ENCODE measurements at places on chromosomes 16 and 17.

DNA sequence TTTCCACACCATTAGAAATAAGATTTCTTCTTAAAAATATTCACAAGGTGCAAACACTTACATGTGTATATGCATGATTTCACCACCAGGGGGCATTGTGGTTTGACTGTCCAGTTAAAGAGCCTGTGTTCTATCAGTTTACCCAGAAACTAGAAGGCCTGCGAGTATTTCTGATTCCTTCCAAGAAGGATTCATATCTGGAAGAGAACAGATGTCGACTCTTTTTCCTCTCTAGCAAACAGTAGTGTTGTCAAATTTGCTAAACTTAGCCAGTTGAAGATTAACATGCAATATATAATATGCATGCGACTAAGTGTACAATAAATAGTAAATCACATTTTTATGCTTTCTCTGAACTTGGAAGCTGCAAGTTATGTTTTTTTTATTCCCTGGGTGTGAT lies 404.1 kb downstream of the WWOX start:
- no peak for DNase-seq

DNA sequence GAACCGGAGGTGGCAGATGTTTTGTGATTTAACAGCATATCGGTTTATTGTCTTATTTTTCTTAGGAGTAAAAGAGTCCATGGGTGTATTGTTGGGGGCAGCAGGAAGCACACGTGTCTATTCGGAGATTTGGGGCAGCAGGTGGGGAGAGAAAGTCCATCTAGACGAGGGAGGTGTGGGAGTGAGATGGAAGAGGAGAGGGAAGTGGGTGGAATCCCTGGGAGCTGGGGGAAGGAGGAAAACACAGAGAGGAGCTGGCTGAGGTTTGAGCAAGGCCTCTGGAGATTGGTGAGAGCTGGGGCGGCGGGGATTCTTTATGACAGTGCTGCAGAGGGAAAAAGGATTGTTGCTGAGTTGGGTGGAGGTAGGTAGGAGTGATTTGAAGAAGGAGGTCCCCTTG lies 72.1 kb downstream of the PRKCB start:
- DNase-seq: no peak

DNA sequence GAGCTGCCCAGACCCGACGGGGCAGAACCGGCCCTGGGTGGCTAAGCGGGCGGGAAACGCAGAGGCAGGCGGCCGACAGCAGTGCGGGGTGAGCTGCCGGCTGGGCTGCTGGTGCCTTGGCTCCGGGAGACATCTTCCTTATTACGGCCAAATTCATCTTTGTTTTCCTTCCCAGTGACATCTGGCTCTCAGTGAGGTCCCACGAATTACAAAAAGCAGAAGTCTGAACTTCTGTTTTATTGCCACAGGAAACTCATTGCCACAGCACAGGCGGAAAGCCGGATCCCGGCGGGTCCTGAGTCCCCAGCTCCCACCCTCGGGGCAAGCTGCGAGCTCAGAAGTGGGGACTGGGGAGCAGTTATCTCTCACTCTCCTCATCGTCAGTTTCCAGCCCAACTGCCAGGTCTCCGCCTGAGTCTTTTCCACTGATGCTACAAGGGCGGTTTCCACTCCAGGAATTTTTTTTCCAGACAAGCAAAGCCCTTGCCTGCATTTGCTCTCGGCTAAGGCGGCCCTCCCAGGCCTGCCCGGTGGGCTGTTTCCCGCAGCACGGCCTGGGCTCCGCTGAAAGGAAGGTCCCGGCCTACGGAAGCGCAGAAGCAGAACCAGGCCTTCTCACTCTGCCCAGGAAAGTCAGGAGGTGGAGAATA lies 40.3 kb downstream of the CBFA2T3 start:
- DNase-seq: peak; percentile 46

- DNase-seq: no peak
Observed at GRCh38 chr16:89653656-89654295, 3.7 kb downstream of the CHMP1A start.

DNA sequence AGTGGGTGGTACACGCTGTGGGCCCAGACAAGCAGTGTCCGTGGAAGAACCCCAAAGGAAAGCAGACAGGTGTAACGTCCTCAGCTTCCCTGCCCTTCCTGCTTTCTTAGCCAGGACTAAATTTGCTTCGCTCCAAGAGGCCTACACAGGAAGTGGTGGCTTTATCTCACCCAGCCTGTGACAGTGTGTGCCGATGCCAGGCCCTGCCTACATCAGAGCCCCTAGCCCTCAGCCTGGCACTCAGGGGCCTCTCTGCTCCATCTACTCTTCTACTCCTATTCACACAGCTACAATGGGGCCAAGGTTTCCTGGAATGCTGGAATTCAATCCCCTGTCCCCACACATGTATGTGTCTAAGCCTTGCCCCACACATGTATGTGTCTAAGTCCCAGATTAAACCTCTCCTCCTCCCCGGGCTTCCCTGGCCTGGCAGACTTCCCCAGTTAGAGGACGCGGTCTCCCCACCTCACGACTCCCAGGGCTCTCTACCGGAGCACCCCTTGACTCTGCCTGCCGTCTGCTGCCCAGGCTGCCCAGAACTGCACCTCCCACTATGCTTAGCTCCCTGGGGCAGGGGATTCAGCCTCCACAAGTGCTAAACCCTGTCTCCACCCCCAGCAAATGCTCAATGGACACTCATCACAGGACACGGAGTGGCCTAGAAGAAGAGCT lies 8.2 kb downstream of the PGAP3 start:
- peak; percentile 53 for DNase-seq

DNA sequence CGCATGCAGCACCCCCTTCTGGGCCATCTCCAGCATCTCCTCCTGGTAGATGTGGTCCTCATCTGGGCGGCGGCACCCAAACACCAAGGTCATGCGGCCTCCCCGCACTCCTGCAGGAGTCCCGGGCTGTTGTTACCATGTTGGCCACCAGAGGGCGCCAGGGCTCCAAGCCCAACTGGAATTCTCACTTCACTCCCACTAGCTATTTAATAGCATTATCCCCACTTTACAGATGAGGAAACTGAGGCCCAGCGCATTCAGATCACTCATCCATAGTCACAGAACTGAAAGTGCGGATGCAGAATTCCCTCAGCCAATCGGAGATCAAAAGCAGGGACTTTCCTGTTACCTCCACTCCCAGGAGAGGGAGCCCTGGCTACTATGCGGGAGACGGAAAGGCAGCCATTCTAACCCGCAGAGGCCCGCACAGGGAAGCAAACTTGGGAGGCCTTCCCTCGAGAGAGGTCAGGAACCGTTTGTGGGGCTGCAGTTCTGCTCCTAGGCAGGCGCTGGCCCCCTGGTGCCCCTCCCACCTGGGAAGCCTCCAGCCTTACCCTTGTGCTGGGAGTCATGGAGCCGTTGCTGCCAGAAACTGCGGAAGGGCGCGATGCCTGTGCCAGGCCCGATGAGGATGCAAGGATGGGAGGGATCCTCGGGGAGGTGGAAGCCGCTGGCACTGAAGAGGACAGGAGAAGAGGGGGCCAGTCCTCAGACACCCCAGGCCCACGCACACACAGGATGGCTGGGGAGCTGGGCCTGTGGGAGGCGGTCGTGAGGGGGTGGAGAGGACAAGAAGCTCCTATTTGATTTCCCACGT lies 40.1 kb downstream of the NOS2 start:
- DNase-seq: peak; percentile 38

GRCh38 chr17:28547623-28548416 lies 4.6 kb downstream of the UNC119 start:
- peak; percentile 72 for DNase-seq

- no peak for DNase-seq
Observed at GRCh38 chr16:88300463-88300835, 82.3 kb upstream of the ZNF469 start.

DNA sequence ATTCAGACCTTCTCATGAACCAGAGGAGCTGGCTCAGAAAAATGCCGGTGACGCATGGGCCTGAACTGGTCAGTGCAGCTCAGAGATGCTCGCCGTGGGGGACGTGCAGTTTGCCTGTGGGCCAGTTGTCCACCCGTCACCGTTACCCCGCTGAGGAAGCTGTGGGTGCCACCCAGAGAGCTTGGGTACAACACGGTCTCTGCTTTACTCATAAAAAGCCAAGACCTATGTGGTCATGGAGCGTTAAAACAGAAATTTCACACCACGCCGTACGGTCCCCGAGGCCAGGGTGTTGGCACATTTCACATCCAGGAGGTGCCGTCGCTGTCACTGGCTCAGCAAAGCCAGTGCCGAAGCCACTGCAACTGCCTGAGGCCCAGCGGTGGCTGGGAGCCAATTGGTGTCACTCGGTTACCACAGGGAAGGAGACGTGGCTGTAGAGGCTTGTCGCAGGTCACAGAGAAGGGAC lies 120.9 kb downstream of the METRNL start:
- peak; percentile 83 for DNase-seq

GRCh38 chr17:39818358-39819000 lies 45.6 kb downstream of the IKZF3 start:
- DNase-seq: peak; percentile 47

DNA sequence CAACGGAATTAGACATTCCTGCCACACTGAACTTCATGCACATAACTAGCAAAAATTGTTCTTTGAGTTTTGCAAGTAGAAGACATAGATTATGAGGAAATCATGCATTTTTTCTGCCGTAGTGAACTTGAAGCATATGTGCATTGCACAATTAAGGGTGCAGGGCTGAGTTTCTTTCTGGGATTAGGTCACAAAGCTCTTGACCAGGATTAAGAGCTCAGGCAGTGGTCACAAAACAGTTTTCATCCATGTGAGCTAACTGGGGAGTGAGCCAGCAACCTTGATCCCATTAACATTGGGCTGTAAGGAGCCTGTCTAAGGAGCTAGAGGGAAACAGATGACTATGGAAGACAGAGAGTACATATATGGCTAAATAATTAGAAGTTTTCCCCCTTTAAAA lies 143.7 kb downstream of the PMP22 start:
- DNase-seq: no peak

- no peak for DNase-seq
Observed at GRCh38 chr17:48002266-48002915, 31.5 kb downstream of the CDK5RAP3 start.

DNA sequence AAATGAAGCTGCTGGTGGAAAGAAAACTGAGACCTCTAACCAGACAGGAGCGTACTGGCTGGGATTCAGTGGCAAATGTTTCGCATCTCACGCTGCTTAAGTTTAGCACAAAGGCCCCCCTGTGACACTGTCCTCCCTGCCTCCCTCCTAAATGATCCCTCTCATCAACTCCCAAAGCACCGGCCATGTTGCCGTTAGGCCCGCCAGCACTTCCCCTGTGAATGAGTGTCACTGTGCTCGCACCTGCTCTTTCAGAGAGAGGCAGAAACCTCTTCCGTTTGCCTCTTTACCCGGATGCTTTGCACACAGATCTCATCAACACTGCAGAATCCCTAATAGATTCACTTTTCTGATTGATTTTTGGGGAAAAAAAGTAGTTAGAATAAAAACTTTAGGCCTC lies 26.5 kb downstream of the MBTPS1 start:
- no peak for DNase-seq

GRCh38 chr17:42566215-42566882 lies 551 bp upstream of the MLX start:
- DNase-seq: no peak

- no peak for DNase-seq
Observed at GRCh38 chr17:17107891-17108431, 65.7 kb downstream of the MPRIP start.

Data from CD4-positive, alpha-beta T cell treated with Interferon gamma for 1 hour (primary cell).